ENCODE measurements at places on chromosomes 16 and 17.

DNA sequence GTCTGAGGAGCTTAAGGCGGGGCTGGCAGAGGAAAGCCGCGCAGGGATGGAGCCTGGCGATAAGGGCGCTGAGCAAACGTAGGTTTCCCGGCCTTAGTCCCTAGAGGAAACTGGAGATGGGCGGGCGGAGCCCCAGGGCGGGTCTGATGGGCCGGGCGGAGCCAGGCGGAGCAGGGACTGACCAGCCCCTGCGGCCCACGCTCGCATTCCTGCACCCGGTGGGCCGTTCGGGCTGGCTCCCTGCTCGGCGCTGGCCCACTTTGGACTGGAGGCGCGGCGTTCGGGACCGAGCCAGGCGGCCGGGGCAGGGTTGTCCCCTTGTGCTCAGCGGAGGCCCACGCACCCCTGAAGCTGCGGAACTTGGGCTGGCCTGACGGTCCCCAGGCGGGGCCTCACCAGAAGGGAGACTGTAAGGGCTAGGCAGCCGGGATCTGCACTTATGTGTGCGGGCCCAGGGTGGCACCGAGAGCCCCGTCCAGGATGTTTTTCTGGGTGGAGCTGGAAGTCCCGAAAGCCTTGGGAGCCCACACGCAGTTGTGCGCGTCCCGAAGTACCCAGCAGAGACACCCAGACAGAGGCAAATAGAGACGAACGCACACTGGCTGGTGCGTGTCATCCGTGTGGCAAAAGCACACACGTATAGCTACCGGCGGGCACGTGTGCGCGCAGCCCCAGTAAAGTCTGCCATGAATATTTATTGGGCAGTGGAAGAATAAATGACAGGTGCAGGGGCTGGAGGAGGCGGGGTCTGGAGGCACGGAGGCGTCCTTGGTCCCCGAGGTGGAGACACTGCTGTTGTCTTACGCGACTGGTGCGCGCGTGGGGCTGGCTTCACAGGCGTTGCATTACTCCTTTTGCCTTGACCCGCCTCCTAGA lies 1.4 kb downstream of the PYDC1 start:
- peak; percentile 39 for DNase-seq

DNA sequence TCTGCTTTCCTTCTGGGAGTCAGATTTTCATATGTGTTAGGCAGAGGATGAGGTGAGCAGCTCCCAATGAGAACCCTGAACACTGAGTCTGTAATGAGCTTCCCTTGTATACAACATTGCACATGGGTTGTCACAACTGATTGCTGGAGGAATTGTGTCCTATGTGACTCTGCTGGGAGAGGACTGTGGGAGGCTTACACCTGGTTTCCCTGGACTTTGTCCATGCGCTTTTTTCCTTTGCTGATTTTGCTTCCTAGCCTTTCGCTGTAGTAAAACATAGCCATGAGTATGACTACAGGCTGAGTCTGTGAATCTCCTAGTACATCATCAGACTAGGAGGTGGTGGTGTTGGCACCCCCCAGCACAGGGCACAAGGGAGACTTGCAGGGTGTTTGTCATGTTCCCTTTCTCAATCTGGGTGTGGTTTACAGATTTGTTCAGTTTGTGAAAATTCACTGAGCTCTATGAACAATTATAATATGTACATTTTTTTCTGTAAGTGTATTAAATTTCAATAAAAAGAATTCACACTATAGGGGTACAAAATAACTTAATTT lies 1.7 kb upstream of the PLK1 start:
- no peak for DNase-seq

DNA sequence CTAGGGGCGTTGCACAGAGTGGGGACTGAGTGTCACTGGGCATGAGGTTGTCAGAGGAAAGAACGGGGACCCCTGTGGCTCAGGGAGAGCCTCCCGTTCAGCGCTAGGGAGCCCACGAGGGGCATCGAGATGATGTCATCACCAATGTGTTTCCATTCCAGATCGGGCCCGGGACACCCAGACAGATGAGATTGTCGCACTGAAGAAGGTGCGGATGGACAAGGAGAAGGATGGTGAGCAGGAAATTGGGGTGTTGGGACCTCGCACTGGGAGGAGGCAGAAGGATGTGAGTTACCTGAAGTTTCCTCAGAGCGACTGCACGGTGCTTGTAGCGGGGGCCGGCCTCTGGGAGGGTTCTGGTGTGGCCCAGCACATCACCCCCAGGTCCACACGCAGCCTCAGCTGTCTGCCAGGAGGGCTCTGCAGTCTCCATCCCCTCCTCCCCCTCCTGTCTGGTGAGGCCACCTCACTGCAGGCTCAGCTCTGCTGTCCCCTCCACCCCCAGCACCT lies 4.0 kb downstream of the CDK10 start:
- no peak for DNase-seq

- no peak for DNase-seq
These were observed 91.4 kb downstream of the GRIN2A start for GRCh38 chr16:10090816-10091215.

- no peak for DNase-seq
These were observed 125.8 kb upstream of the SMURF2 start for GRCh38 chr17:64787921-64788271.

- no peak for DNase-seq
These were observed 71.7 kb downstream of the RPH3AL start for GRCh38 chr17:280901-281300.

- no peak for DNase-seq
These were observed 4.5 kb upstream of the KIF2B start for GRCh38 chr17:53818271-53818670.

DNA sequence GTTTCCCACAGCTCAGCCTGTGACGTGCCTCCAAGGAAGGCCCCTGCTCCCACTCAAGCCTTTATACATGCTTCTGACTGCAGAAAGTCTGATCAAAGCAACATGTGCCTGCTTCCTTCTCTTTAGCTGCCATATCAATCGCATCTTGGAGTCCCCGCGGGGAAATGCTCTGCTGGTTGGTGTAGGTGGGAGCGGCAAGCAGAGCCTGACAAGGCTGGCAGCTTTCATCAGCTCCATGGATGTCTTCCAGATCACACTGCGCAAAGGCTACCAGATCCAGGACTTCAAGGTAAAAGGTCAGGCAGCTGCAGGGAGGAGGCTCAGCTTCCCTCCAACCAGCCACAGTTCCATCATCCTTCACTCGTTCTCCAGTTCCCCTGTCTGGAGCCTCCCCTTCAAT lies 189.7 kb downstream of the ZNF18 start:
- no peak for DNase-seq

DNA sequence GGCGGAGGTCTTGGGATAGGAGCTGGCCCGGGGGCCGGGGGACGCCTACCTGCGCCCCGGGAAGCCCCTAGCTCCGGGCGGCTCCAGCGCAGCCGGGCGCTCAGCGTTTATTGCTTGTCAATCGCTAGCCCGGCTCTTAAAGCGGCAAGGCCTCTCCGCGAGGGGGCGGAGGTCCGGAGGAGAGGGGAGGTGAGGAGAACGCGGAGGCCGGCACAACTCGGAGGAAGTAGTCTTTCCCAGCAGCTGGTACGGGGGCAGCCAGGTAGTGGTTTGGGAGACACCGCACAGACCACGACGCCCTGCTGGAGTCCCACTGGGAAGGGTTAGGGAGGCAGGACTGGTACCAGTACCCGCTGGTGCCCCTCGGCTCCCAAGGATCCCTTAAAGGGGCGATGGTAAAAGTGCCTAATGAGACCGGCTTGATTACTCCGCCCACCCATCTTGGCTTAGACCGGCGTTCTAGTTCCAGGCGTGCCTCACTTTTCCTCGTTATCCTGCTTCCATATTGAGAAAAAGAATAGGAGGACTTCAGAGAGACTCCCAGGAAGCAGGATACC lies at the start of gene MPP2:
Gene MPP2, minus strand, starts transcription at position 112 of the 557 bp plus-strand sequence. CDS start 3,076 bp downstream, outside the sequence.
- peak; percentile 78 for DNase-seq

DNA sequence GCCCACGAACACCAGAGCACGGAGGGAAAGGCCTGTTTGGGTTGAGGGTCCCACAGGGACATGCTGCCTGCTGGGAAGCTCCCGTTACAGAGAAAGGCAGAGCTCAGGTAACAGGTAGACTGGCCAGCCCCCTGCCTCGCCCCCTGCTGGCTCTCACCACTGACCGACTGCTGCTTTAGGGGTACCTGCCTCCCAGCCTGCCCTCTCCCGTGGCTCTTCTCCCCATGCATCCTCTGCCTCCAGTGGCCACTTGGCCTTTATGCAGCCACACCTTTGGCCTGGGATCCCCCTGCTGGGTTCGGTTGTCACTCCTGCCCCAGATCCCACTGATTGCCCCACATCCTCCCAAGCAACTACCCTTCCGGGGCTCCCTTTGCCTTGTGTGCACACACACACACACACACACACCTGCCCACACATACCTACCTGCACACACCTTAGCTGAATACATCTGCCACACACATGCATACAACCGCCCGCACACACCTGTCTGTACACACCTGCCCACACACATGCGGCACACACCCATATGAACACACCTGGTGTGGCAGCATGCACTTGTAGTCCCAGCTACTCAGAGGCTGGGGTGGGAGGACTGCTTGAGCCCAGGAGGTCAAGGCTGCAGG lies 7.1 kb downstream of the MCRIP1 start:
- DNase-seq, result no peak

DNA sequence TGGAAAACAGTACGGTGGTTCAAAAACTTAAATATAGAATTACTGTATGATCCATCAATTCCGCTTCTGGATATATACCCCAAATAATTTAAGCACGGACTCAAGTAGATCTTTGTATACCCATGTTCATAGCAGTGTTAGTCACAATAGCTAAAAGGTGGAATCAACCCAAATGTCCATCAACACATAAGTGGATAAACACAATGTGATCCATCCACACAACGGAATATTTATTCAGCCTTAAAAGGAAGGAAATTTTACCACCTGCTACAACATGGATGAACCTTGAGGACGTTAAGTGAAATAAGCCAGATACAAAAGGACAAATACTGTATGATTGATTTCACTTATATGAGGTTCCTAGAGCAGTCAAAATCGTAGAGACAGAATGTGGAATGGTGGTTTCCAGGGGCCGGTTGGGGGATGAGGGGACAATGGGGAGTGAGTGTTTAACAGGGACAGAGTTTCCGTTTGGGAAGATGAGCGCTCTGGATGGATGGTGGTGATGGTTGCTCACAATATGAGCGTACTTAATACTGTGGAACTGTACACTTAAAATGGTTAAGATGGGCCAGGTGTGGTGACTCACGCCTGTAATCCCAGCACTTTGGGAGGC lies 5.4 kb upstream of the RNF222 start:
- no peak for DNase-seq

- DNase-seq, result no peak
These were observed at the start of gene ZG16 for GRCh38 chr16:29777576-29778350. TSS of gene ZG16 (plus strand) at chr16:29778256. CDS start at chr16:29779267, 1,011 bp downstream.

DNA sequence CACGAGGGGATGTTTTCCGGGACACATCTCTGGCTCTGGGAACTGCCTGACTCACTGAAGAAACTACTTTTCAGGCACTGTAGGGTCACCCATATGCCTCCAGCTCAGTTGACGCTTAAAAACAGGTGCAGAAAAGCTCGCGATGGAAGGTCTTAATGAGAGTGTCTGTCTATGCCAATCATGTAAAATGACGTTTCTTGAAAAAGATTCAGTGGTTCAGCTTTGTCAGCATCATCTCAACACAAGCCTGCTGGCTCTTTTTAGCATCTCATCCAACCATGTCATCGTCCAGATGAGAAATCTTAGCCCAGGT lies 27.5 kb downstream of the OR1D5 start:
- DNase-seq, result no peak

DNA sequence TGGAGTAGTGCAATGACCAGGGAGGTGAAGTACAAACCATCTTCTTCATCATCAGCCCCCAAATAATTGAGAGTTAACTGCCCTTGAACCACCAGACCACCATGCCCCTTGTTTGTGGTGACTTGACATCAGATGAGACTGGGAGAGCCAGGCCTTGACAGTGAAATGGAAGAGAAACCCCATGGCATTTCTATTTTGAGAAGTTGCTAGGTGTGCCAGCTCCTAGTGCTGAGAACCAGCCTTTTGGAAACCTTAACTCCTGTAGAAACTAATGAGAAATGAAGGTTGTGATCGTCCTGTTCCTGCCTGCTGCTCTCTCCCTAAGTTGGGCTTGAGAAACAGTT lies 2.8 kb downstream of the TMEM94 start:
- DNase-seq, result no peak

GRCh38 chr17:18031955-18032354 lies 7.0 kb downstream of the ATPAF2 start:
- DNase-seq, result no peak

DNA sequence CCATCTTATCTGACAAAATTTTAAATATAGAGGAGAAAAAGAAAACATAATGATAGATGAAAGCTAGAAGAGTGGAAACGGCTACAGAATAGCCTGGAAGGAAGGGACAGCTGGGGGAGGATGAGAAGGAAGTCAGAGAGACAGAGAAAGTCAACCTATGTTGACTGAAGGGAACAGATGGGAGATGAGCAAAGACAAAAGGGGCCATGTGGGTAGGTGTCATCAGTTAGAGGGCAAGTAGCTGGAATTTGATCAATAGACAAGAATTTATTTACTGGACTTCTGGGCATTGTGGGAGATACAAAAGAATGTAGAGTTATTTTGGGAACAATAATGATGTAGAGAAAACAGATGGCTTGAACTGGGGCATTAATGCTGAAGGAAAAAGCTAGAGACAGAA lies 194.4 kb downstream of the ANKFN1 start:
- DNase-seq, result no peak

DNA sequence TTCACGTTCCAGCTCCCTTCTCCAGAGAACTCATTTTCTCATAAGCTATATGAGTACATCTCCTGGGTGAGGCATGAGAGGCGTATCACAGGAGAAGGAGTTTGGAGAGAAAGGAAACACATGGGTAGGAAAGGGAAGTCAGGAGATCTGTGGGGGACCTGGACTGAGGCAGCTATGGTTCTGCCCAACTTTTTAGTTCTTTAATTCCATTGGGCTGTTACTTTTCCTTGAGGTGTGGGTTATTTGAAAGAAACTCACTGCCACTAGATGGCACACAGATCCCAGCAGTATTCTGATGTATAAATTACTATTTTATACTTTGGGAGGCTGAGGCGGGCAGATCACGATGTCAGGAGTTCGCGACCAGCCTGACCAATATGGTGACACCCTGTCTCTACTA lies 63.6 kb downstream of the NUP93 start:
- DNase-seq, result no peak

GRCh38 chr17:71334048-71334751 lies 786.6 kb upstream of the SOX9 start:
- no peak for DNase-seq

- DNase-seq, result no peak
These were observed 178.5 kb upstream of the RPL38 start for GRCh38 chr17:74024871-74025531.

- no peak for DNase-seq
These were observed 25.3 kb downstream of the MGRN1 start for GRCh38 chr16:4649744-4650442.

DNA sequence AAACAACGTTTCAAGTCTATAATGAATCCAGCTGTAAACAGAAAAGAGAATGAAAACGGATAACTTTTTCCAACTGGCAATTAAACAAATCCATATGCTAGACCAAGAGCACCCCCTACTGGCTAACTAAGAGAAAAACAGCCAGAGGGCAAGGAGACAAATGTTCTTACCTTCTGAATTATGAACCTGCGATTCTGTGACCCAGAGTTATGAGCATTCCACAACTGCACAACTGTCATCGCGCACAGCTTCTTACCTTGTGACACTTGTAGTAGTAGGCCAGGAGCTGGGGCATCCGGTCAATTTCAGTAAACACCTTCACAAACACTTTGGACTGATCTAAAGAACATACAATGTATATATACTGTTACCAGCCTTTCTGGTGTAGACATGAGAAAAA lies 18.6 kb downstream of the COG7 start:
- DNase-seq, result no peak

GRCh38 chr17:15651583-15652110 lies 32.1 kb upstream of the FBXW10B start:
- DNase-seq, result peak; percentile 76

- no peak for DNase-seq
These were observed 23.3 kb upstream of the NGFR start for GRCh38 chr17:49471769-49472168.

Data from anterior cingulate cortex (tissue), 58 donors.